ENCODE measurements at places on chromosomes 7 and 10.

- no peak for DNase-seq
Observed at GRCh38 chr10:21473135-21473534, 52.3 kb downstream of the SKIDA1 start.

GRCh38 chr7:116601426-116601825, 70.6 kb upstream of the MET start:
- no peak for DNase-seq

- no peak for DNase-seq
Observed at GRCh38 chr7:144649120-144649519, 186.7 kb downstream of the TPK1 start.

DNA sequence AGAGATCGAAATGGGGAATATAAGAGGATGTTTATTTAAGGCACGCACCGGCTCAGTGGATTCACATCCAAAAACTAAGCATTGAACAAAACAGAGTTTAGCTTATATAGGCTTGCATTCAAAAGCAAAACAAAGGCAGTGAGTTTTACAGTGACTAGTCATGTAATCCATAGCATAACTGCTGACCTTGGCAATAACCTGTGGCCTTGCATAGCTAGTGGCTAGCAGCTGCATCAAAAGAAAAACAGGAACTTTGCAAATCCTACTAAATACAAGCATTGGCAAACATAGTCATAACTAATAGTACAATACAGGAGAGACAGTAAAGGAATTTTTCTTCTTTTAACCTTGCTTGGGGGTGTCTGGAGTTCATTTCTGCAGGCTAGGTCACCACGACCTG, 9.7 kb upstream of the ZNF485 start:
- no peak for DNase-seq

DNA sequence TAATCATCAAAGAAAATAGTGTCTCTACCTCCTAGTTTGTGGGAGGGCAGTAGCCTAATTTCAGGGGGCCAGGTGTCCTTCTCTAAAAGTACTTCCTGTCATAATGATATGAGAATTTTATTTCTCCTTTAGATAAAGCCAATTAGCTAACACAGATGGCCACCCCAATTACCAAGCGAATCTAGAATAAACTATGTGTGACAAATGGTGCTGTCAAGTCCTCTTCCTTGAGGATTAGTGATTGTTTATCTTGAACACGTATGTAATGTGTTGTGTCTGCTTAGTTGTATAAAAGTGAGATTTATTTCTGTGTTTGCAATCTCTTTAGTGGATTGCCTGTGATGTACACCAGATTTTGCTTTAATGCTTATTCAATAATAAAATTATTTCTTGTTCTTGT, 1120.0 kb downstream of the SORCS1 start:
- no peak for DNase-seq

- no peak for DNase-seq
Observed at GRCh38 chr7:33287738-33288137, 158.4 kb downstream of the BBS9 start.

- peak; percentile 48 for DNase-seq
Observed at GRCh38 chr10:68208424-68209042, 23.4 kb downstream of the ATOH7 start.

DNA sequence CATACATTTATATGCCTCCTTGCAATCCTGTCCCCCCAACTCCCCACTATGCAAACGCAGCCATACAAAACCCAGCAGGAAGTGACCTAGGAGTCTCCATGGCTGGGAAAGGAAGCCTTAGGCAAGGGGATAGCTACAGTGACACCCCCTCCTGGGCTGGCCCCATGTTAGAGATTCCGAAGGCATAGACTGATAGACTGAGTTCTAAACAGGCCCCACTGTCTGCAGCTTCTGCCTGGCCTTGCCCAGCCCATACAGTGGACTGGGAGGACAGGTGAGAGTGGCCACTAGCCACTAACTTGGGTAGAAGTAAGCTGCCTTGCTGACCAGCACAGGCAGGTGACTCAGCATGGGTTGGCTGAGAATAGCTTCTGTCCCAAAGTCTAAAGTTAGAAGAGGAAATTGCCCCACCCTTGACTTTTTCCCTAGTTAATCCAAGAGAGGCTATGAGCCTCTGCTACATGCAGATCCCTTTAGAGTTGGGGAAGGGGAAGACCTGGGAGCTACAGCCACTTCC, 106.3 kb downstream of the C10orf105 start:
- DNase-seq: no peak

DNA sequence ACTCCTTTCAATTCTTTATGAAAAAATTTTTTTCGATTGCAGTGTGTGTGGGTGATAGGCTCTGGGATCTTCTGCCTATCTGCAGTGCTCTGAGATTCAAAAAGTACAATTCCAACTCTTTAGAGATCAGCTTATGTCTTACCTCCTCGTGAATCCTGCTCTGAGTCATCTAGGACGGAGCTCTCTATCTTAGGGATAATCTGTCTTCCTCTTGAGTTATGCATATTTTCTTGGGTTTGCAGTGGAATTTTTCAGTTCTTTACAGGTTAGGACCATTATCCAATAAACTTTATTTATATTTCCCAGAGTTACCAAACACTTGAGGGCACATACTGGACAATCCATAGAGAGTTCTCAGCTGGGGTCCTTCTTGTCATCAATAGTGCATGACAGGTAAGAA, 428.6 kb downstream of the ACTR3B start:
- DNase-seq: no peak

GRCh38 chr10:31215052-31215451, 104.0 kb upstream of the ZEB1 start:
- no peak for DNase-seq

- DNase-seq: no peak
Observed at GRCh38 chr7:50190776-50191175, 97.7 kb upstream of the ZPBP start.

- no peak for DNase-seq
Observed at GRCh38 chr7:47576866-47577306, 5.0 kb downstream of the TNS3 start.

GRCh38 chr10:55263327-55263726, 462.3 kb upstream of the PCDH15 start:
- DNase-seq: no peak

- DNase-seq: no peak
Observed at GRCh38 chr10:79431891-79432831, 13.3 kb downstream of the ZCCHC24 start.

GRCh38 chr7:148697256-148698006, 1.3 kb upstream of the CUL1 start:
- peak; percentile 31 for DNase-seq

Measured in GM04504 (cell line).